ENCODE measurements at places on chromosomes 7 and 10.

- no peak for DNase-seq
These were observed 3.9 kb upstream of the USP6NL start for GRCh38 chr10:11615396-11615795.

- no peak for DNase-seq
These were observed 50.3 kb downstream of the DIP2C start for GRCh38 chr10:639001-639750.

DNA sequence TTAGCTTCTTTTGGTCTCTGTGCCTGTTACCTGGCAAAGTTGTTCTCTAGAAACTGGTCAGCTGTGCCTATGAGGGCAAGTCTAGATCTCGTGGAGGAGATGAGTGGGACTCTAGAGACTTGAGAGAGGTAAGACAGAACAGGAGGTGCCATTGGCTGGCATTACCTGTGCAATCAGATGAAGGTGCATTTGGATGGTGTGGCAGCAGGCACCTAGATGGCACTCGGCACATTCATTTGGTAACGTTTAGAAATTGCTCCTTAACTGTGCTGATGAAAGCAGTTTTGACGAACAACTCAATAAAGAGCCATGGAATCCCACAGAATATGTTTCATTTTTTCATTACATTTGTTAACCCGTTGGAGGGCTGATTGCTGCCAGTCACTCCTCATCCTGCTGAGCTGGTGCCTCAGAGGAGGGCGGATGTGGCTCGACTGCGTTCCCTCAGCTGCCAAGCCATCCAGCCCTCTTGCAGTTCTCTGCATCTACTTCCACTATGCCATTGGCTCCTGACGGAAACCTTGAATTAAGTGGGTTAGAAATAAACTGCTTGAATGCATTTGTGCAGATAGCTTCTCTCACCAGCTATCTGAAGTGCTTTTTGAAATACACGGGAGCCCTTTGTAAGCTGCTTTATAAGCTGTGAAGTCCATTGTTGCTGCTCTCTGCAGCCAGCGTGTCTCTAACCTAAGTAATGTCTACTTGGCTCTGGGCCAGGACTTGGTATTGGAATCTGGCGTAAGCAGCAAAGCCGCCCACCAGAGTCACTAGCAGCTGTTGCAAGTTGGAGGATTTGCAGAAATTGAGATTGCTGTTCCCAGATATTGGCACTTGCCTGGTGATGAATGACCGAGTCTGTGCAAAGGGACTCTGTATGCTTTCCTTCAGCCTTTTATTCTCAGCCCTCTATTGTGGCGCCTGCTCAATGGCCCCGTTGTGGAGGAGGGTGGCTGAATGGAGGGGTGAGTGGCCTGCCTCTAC lies 87.4 kb downstream of the LRRC4 start:
- DNase-seq = no peak

GRCh38 chr7:143363016-143363937 lies 764 bp upstream of the FAM131B start:
- DNase-seq = no peak

DNA sequence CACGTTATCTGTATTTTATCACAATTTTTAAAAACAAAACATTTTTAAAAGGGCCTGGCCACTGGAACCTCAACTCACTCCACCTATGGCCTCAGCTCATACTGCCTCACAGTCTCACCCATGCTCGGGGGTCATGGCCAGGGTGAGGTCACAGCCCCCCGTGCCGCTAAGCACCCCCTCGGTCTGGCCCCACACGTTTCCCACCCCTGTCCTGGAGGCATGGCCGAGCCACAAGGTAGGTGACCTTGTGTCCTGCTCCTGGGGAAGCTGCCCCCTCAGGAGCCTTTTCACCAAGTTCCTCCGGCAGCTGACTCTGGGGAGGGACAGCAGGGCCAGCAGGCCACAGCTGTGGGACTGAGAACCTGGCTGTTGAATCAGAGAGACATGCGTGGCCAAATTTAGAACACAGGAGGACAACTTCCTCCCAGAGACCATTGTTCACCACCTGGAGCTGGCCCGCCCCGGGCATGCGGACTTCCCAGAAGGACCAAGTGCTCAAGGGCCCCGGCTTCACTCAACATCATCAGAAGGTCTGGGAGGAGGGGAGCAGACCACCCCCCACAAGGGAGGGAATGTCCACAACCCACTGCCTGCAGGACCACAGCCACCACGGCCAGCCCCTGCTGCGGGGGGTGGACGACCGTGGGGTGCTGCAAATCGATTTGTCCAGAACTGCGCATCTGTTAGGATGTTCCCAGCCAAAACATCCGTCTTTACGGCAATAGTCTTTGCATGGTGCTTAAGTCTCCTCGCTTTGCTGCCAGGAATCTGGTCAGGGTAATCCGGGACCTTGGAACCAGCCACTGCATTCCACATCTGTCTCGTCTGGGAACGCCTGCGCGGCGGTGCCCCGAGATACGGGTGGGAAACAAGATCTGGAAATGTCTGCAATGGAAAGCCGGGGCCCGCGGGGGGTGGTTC lies 48.6 kb upstream of the PDGFA start:
- DNase-seq = no peak

- DNase-seq = no peak
These were observed 20.8 kb upstream of the HGF start for GRCh38 chr7:81790686-81791085.

DNA sequence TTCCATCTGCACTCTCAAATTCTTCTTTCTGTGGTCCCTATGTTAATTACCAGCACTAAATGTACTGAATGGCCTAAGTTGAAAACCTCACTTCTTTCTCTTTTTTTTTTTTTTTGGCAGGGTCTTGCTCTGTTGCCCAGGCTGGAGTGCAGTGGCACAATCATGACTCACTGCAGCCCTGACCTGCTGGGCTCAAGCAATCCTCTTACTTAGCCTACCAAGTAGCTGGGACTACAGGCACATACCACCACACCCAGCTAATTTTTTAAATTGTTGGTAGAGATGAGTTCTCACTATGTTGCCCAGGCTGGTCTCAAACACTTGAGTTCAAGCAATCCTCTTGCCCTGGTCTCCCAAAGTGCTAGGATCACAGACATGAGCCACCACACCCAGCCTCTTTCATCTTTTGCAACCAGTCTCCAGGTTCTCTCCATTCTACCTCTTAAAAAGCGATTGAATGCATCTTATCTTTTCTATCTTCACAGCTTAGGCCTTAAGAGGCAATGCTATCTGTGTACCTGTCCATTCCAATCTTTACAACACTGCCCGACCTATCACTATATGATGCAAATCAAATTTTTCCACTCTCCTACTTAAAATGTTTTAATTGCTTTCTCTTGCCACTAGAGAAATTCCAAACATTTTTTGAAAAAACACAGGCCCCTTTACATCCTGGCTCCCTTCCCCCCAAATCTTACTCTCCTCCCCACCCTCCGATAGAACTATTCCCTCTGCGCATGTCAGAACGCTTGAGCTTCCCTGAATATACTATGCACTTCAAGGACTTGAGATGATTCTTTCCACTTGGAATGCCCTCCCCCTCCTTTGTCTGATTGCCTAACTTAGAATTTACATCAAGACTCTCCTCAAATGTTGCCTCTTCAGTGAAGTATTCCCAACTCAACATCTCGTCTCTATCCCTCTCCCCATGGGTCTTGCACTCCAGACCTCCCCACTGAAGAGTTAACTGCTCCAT lies 6.0 kb downstream of the ICA1 start:
- no peak for DNase-seq

DNA sequence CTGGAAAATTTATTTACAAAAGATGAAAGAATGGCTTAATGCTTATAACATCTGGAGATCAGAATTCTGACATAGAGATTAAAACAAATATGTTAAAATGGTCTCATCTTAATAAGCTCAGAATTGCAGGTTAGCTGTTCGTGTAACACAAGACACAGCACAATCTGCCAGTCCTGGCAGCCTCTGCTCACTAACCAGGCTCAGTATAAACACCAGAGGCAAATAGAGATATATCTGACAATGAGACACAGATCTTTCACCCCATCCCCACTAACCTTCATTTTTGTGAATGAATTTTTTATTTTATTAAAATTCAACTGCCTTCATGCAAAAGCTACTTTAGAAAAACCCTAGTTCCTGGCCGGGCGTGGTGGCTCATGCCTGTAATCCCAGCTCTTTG lies 51.8 kb downstream of the RELN start:
- DNase-seq = no peak

DNA sequence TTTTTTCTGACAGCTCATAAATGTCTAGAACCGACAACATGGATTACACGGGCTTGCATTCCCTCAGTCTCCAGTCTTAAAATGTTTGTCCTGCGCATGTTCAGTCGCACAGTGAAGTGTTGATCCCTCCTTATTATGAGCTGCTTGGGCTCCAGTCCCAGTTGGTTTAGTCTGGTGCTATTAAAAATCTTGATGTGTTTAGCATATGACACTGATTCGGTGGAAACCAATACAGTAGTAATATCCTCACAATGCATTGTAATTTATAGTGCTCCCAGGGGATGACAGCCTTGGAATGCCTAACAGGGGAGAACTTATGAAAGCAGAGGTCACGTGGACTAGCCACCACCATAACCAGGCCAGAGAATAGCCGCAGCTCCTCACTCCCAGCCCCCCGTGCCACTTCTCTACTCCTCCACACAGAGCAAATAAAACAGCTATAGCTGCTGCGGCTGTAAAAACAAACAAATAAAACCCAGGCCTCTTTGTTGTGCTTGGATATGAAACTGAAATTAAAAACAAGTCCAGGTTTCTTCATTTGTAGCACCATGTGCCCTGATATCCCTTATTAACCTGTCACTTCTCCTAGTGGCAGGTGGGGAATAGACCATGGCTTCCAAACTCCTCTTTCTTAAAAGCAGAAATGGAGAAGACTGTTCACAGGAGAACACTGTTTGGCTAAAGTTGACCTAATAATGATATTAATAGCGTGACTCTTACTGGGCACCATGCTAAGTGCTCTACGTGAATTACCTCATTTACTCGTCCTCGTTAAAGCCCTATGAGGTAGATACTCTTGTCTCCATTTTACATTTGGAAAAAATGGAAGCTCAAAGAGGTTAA lies 7.7 kb downstream of the DPCD start:
- no peak for DNase-seq

- no peak for DNase-seq
These were observed 463.6 kb downstream of the ZWINT start for GRCh38 chr10:55897490-55897921.

GRCh38 chr7:149624006-149624405 lies 126.4 kb upstream of the ZNF746 start:
- DNase-seq = no peak

DNA sequence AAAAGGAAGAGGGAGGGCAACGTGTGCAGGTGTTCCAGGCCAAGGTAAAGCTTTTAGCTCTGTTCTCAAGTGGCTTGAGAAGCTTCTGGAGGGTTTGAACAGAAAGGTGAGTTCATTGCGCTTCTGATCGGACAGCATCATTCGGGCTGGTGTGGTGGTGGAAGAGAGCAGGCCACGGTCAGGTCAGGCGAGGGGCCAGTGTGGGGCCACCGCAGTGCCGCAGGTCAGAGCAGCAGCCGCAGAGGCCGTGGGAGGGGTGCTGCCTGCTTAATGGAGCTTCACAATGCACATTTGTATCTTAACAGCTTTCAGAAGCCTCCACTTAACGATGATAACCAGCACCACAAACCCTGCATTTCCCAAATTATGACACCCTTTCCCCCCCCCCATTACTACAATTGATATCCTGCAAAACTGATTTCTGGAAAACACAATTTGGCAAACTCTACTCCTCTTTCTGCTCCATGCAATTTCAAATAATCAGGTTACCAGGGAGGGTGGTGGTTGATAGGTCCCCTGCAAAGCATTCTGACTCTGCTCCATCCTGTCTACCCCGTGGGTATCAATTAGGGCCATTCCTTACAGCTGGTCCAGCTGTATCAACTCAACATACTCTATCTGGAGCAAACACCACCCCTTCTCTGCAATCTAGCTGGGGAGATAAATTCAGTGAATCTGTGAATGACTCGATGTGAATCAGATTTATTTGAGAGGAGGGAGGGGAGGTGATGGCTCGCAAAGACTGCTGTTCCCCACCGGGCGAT lies 162.9 kb downstream of the ACTR3B start:
- no peak for DNase-seq

DNA sequence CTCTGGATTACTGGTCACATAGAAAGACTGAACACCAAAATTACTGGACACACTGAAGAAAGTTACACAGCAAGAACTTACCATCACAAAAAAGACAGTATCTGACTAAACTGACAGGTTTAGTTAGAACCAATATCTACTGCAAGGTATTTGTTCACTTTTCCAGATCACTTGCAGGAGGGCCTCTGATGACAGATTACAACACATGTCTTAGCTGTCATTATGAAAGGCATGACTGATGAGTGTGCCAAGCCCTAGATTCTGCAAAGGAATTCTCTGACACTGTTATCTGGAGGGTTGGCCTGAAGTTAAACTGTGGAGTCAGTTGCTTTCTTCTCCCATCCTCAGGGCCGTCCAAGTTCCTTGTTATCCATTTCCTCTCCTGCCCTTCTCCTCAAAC lies 242.7 kb downstream of the KIF20B start:
- DNase-seq = no peak

- no peak for DNase-seq
These were observed 34.6 kb downstream of the RHEB start for GRCh38 chr7:151484971-151485707.

DNA sequence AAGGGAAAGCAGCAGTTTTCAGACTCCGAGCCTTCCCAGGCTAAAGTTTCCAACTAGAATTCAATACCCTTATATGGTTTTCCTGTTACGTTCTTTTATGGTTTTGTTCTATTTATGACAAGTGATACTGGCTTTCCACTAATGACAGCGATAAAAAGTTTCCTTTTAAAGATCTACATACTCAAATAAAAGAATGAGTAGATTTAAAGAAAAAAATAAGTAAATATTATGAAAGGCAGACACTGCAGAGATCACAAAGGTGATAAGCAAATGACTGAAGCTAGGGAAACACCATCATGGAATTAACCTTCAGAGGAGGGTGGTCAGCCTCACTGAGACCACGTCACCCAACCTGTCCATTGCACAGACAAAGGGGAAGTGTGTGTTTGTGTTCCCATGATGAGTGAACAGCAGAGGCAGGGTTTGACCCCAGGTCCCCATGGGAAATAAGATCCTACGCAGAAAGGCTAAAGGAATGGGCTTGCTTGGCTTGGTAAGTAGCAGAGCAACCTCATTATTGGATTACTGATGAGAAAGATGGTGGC lies 4.0 kb downstream of the VSIR start:
- DNase-seq = no peak

DNA sequence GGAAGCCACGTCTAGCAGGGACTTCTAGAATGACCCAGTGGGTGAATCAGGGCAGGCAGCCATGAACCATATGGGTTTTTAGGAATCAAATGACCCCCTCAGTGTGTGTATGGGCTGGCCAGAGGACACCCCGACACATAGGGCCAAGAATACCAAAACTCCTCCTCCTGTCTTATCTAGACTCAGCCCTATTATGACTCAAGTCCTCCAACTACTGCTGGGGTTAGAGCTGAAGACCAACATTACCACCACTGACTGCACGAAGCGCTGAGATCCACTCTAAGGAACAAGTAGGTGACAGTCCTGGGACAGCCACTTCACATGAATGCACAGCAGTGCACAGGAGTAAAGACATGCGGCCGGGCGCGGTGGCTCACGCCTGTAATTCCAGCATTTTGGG lies 11.5 kb upstream of the SVOPL start:
- no peak for DNase-seq

GRCh38 chr10:117540640-117541404 lies 1.7 kb upstream of the EMX2 start:
- DNase-seq = no peak

- DNase-seq = no peak
These were observed 26.2 kb downstream of the IDE start for GRCh38 chr10:92547676-92548075.

GRCh38 chr10:123571978-123572377 lies 94.2 kb upstream of the GPR26 start:
- no peak for DNase-seq

GRCh38 chr10:59176241-59177030 lies at the start of gene PHYHIPL:
PHYHIPL (plus strand) TSS chr10:59176643; CDS start chr10:59176854, 211 bp downstream.
- DNase-seq = no peak

GRCh38 chr10:59655309-59655708 lies 54.3 kb downstream of the SLC16A9 start:
- DNase-seq = no peak

Measured in HS-27A (cell line).